ENCODE measurements at places on chromosomes 11 and 22. TPM values are rescaled to one million over a fixed set of nuclear protein-coding genes. Genes with fewer than 3 reads are reported as not detected.

Gene CRY2
- total RNA-seq = 224 TPM

Gene LRRC4C
- total RNA-seq = not detected

Gene SEC14L6
- total RNA-seq = not detected

Gene ALX4
- not detected for total RNA-seq

Gene NUP98
- total RNA-seq = 128 TPM

Gene YPEL1
- total RNA-seq = 3.5 TPM

Gene CELF1
- total RNA-seq = 127 TPM

Gene E2F8
- total RNA-seq = 0.21 TPM

Gene MPZL2
- 0.50 TPM for total RNA-seq

Gene MYRF
- total RNA-seq = 0.47 TPM

Gene SEPTIN3
- not detected for total RNA-seq

Gene NAALADL1
- 12.5 TPM for total RNA-seq

Gene TRIM49
- not detected for total RNA-seq

Gene MARK2
- 53.5 TPM for total RNA-seq

Gene TRIM22
- 293 TPM for total RNA-seq

Gene CRYBB3
- total RNA-seq = not detected

Gene P2RY6
- not detected for total RNA-seq

Gene CBLIF
- not detected for total RNA-seq

Gene CD3E
- total RNA-seq = 544 TPM

Gene OSBP2
- 9.4 TPM for total RNA-seq

Gene PDE3B
- 68.9 TPM for total RNA-seq

Gene GRIK4
- total RNA-seq = 0.05 TPM

Gene TTC36
- not detected for total RNA-seq

Gene SOX10
- total RNA-seq = not detected

Gene LARGE2
- 7.9 TPM for total RNA-seq

Gene C11orf42
- not detected for total RNA-seq

Gene SCN4B
- not detected for total RNA-seq

Gene RBFOX2
- 0.97 TPM for total RNA-seq

Gene TRIM44
- 41.2 TPM for total RNA-seq

Gene BET1L
- 42.2 TPM for total RNA-seq

Gene RFPL1
- not detected for total RNA-seq

Gene GGTLC3
- total RNA-seq = not detected

Gene B3GAT1
- 0.18 TPM for total RNA-seq

Gene C1QTNF5
- total RNA-seq = not detected

Gene DRG1
- 50.9 TPM for total RNA-seq

Gene OR4A16
- total RNA-seq = not detected

Gene OR51E1
- total RNA-seq = not detected

Gene OR8A1
- total RNA-seq = not detected

Gene CCDC15
- 1.3 TPM for total RNA-seq

Gene RBMXL2
- not detected for total RNA-seq

Gene C11orf86
- not detected for total RNA-seq

Gene KBTBD3
- total RNA-seq = 4.8 TPM

Gene FAT3
- total RNA-seq = not detected
